Activated gamma-delta T cell treated with anti-CD3 and anti-CD28 coated beads, Interleukin-2, amount 50 U/mL, for 16 hours (primary cell): ENCODE measurements at places on chromosomes 2 and 18.

DNA sequence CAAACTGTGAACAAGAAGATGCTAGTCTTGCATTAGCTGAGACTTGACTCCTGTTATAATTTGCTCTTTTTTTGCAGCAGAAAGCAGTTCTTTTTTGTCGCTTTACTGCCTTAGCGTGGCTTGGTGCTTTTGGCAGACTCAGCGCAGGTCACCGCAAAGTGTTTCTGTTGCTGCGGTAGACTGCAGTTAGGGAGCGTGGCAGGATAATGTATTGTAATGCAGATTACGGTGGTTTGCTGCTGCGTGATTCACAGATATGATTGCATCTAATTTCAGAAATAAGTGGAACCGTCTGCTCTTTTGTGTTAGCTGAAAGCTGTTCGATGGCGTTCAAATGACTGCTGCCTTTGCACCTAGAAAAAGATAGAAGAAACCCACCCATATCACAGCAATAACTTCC is 131.6 kb upstream of the SATB2 start:
- DNase-seq: no peak

GRCh38 chr2:38797250-38797676 is 19.3 kb downstream of the GEMIN6 start:
- DNase-seq: no peak

GRCh38 chr18:7562491-7562890 is 4.6 kb upstream of the PTPRM start:
- DNase-seq: no peak

DNA sequence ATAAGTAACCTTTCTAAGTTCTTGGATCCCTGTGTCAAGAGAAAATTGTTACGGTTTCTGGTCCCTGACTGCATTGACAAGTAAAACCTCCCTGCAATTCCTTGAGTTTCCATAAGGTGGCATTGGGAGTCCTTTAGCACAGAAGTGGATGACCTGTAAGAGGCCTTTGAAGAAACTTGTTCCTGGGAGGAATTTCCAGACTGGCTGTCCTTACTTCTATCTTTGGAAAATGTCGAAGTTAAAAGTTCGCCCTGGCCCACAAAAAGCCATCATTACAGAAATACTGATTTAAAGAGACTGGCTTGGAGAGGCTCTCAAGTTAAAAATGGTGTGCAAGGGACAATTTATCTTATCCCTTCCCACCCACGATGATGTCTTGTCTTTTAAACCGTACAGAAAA is 218.4 kb downstream of the CDH20 start:
- no peak for DNase-seq

DNA sequence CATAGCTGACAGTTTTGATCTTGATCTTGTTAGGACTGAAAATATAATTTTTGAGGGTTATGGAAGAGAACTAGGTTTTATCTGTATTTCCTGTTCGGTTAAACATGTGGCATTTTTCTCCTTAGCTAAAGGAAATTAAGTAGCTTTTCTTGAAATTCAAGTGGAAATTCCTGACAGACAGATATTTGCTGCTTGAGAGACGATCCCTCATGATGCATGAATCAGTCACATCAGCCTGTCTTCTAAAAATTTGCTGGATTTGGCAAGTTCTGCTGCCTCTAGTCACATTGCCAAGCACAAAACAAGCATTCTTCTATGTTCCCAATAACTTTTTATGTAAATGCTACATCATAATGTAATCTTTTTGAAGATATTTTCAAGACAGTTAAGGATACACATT is 201.8 kb upstream of the ATP5MC3 start:
- no peak for DNase-seq

- DNase-seq: no peak
Observed at GRCh38 chr18:76660571-76661192, 161.7 kb upstream of the ZNF236 start.

- no peak for DNase-seq
Observed at GRCh38 chr2:173568054-173568453, 213.4 kb downstream of the CDCA7 start.

GRCh38 chr18:44685296-44685695 is 4.6 kb downstream of the SETBP1 start:
- no peak for DNase-seq

DNA sequence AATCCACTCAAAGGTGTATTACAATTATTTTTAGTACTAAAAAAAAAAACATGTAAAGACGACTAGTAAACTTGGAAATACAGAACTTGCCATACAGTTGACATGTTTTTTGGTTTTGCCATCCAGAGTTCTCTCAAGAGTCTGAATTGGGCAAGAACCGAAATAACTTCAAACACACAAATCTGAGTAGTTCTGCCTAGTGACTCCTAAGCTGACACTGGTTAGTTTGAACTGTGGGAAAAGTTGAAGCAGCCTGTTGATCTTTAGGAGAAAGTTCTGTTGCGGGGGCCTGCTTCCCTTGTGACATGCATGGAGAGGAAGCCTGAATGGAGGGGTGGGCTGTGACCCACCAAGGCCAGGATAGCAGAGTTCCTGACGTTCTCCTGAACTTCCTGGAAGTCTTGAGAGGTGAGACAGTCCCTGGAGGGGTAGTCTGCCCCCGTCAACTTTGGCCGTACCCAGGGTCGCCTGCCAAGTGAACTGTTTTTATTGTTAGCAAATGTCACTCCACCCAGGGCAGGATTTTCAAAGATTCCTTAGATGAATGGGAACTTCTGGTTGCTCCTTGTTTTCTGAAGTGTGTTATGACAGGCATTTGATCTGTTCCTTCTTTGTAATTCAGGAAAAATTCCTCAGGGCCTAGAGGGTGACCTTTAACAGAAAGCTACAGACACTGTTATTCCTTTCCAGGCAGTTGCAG is 85.6 kb upstream of the SPTBN1 start:
- no peak for DNase-seq

GRCh38 chr2:62364791-62365528 is 141.0 kb downstream of the TMEM17 start:
- no peak for DNase-seq

GRCh38 chr2:127991742-127992141 is 36.1 kb downstream of the SAP130 start:
- no peak for DNase-seq

DNA sequence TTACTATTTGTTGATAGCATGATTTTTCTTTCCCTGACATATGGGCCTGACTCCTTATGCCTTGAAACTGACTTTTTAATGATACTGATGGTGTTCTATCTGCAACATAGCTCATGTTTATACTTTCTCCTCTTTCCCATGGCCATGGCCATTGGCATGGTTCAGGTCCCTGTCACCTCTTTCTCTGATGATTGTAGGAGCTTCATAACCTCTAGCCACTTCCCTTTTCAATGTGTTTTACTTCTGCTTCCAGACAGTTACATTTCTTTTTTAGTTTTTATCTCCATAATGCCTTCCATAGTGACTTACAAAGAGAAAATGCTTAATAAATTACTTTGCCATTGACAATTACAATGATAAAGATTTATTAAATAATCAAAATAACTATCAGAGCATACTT is 177.9 kb upstream of the SETBP1 start:
- no peak for DNase-seq

GRCh38 chr2:225173909-225174308 is 131.6 kb upstream of the DOCK10 start:
- DNase-seq: no peak

- DNase-seq: no peak
Observed at GRCh38 chr2:36963106-36963505, 3.2 kb downstream of the STRN start.

GRCh38 chr18:3451183-3451988 is 1.4 kb downstream of the TGIF1 start:
- peak; percentile 81 for DNase-seq

DNA sequence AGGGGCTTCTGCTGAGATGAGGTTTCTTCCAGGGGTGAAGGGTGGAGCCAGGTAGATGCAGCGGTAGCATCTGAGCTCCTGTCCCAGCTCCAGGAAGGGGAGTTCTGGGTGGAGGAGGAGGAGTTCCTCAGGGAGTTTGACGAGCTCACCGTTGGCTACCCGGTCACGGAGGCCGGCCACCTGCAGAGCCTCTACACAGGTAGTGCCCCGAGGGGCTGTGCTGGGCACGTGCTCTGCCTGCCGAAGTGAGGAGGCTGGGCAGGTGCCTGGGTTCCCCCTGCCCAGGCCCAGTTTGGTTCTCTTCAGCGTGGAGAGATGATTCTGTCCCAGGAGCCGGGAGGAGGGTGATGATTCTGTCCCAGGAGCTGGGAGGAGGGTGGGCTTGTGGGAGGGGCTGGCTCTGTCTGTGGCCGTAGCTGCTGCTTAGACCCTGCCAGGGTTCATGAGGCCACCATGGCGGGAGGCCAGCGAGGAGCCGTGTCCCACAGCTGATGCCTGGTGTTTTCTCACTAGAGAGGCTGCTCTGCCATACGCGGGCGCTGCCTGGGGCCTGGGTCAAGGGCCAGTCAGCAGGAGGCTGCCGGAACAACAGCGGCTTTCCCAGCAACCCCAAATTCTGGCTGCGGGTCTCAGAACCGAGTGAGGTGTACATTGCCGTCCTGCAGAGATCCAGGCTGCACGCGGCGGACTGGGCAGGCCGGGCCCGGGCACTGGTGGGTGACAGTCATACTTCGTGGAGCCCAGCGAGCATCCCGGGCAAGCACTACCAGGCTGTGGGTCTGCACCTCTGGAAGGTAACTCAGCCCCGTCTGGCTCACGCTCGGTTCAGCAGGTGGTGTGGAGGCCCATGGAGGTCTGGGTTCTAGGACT is 8.2 kb downstream of the CAPN10 start:
- no peak for DNase-seq

- DNase-seq: no peak
Observed at GRCh38 chr18:56884511-56884910, 233.4 kb downstream of the WDR7 start.

GRCh38 chr2:12579018-12579417 is 137.7 kb upstream of the TRIB2 start:
- DNase-seq: no peak

- DNase-seq: no peak
Observed at GRCh38 chr2:10405448-10405847, 42.7 kb downstream of the ODC1 start.

- DNase-seq: no peak
Observed at GRCh38 chr2:203097735-203098134, 83.1 kb downstream of the NBEAL1 start.

- no peak for DNase-seq
Observed at GRCh38 chr2:140178234-140178633, 1398.0 kb upstream of the NXPH2 start.

DNA sequence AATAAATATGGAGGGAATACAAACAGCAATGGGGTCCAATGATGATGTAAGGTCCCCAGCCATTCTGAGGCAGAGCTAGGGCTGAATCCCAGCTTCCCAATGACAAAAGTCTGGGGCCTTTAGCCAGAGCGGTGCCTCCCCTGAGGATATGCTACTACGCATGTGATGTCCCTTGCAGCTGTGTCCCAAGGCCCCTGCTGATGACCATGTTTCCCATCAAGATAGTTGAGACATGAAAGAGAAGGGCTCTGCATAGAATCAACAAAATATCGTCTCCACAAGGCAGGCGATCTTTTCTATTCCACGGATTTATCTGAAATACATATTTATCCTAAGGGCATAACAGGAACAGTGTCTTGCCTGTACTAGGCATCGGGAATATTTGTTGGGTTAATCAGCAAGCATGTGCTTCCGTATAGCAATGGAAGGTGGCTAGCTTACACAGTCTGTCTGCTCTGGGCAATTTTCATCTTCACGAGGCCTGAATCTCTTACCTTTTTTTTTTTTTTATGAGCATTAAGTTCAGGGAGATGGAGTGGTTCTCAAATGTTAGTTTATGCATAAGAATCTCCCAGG is 284.6 kb downstream of the CNTNAP5 start:
- no peak for DNase-seq

- DNase-seq: no peak
Observed at GRCh38 chr2:3633982-3634595, 23.9 kb upstream of the ALLC start.

DNA sequence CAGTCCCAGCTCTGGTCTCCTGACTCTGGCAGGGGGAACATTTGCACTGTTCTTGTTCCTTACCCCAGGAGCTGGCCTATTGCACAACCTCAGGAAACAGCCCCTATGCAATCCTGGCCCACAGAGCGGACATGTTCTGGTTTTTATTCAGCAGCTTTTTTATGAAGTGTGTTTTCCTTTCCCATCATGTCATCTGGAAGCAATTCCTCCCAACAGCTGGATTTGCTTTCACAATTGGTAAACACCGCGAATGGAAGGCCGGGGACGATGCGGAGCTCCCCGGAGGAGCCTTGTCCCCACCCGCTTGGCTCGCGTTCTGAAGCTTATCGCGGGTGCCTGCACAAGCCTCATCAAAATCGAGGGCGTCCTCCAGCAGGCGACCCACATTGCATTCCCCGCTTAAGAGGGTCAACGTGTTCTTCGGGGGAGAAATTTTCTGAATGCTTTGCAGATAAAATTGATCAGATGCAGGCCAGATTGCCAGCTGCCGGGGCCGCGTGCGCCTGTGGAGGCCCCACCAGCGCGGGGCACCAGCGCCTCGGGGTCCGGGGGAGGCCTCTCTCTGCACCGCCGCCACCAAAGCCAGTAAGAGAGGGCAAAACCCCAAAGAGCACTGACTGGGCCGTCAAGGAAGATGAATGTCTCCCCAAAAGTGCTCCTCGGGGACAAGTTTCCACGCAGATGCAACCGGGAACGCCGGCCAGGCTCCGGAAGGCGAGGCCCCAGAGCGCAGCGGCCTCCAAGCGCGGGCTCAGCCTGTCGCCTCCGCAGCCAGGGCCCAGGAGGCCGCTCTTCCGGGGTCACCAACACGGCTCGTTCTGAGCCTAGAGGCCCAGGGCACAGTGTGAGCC is 60.3 kb upstream of the SP3 start:
- DNase-seq: no peak

DNA sequence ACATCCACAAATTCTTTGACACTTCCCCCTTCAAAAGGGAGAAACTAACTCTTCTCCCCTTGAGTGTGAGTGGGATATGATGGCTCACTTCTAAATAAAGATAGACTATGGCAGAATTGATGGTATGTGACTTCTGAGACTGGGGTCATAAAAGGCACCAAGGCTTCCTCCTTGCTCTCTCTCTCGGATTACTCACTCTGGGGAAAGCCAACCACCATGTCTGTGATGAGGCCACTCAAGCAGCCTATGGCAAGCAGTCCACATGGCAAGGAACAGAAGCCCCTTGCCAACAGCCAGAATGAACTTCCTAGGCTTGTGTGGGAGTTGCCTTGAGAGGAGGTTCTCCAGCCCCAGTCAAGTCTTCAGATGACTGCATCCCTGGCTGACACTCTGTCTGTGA is 43.6 kb downstream of the KIAA2012 start:
- DNase-seq: no peak

DNA sequence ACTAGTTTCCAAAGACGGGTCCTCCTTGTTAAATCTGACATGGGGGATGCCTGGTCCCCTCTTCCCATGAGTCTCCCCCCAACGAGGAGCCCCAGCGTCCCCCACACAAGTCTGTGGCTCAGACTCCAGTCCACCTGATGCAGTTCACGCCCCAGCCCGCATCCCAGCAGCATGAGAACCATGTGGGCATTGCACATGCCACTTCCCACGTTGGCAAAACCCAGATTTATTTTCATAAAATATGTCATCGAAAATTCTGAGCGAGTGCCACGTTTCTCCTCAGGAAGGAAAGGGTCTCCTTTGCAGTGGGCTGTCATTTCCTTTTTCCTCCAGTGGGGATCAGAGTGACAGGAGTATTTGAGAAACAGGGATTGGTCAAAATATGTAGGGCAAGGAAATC is 45.7 kb upstream of the TPO start:
- no peak for DNase-seq

- DNase-seq: no peak
Observed at GRCh38 chr18:2825613-2826175, 21.1 kb upstream of the EMILIN2 start.

GRCh38 chr2:134555411-134555810 is 163.4 kb downstream of the TMEM163 start:
- DNase-seq: no peak
